ENCODE measurements at places on chromosomes 3 and 15.

- DNase-seq = no peak
Observed at GRCh38 chr3:142566096-142566495, 12.4 kb downstream of the ATR start.

GRCh38 chr3:121430664-121431215 lies 115.0 kb downstream of the POLQ start:
- DNase-seq = no peak

DNA sequence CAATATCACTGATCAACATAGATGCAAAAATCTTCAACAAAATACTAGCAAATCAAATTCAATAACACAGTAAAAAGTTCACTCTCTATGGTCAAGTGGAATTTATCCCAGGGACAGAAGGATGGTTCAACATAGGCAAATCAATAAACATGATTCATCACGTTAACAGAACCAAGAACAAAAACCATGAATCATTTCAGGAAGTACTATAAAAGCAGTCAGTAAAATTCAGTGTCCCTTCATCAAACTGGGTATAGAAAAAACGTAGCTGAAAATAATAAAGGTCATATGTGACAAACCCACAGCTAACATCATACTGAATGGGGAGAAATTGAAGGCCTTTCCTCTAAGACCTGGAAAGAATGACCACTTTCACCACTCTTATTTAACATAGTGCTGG lies 172.1 kb downstream of the POLR2M start:
- no peak for DNase-seq

- no peak for DNase-seq
Observed at GRCh38 chr15:25900901-25901300, 37.8 kb upstream of the ATP10A start.

Data from iPS DF 19.7 (cell line).